CD4-positive, alpha-beta T cell treated with Interleukin-12 subunit alpha and Interleukin-12 subunit beta, for 1 hour (primary cell): ENCODE measurements at places on chromosomes 3 and 15.
A peak's percentile ranks its signal among the peaks of the same experiment; 100 is the strongest.

- no peak for DNase-seq
These were observed 95.6 kb upstream of the LIPC start for GRCh38 chr15:58336161-58336560.

GRCh38 chr3:180870008-180870699 is 42.3 kb upstream of the FXR1 start:
- DNase-seq: no peak

DNA sequence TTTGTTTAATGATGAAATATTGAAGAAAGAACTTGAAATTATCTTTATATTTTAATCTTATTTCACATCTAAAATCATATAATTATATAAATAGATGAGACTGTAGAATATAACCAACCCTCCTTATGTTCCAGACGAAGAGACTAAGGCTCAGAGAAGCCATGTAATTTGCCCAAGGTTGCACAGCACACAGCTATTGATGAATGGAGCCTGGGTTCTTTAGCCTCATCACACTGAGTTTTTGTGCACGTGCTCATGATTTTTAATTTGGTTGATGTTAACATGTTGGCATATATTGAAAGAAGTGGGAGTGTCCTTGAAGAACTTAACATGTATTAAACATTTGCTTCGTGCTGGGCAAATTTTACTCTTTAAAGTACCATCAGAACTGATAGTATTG is 151.6 kb downstream of the FNDC3B start:
- no peak for DNase-seq

- DNase-seq: no peak
These were observed 85.6 kb upstream of the MEF2A start for GRCh38 chr15:99480016-99480810.

DNA sequence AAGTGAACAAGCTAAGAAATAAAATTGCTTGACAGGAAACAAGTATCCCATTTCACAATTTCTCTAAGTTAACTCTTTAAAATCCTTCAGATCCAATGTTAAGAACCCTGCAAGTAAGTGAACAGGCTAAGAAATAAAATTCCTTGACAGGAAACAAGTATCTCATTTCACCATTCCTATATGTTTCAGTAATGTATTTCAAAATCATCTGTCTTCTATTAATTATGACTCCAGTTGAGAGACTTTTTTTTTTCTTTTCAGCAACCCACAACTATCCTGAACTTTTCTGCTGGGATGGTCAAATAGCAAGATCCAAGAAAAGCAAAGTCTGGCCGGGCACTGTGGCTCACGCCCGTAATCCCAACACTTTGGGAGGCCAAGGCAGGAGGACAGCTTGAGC is 2.4 kb upstream of the SLC12A6 start:
- DNase-seq: no peak

DNA sequence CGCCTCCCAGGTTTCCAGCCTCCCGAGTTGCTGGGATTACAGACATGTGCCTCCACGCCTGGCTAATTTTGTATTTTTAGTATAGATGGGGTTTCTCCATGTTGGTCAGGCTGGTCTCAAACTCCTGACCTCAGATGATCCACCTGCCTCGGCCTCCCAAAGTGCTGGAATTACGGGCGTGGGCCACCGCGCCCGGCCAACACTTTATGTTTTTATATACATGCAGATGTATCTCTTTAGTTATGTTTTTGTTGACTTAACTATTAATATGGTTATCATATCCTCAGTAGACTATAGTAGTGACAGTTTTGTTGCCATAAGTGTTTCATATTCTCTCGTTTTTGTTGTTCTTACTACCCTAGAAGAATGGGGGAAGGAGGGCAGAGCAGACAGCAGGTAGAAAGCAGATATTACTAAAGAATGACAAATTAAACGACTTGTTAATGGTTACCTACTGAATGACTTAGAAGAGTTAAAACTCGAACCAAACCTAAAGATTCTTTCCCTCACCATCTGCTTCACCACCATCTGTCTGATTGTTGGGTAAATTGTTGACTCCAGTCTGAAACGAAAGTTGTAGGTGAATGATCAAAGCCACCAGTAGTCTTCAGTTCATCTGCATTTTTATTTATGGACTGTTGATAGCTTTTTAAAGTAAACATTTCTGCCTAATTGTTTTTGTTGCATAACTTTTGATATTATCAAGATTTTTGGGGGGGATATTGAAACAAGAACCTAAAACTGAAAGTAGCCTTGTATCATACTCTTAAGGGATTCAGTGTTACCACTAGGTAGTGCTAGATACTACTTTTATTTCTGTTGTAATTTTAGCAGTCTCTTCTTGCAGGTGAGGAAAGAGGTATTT is 89.3 kb downstream of the RASA2 start:
- peak; percentile 26 for DNase-seq

- no peak for DNase-seq
These were observed 3.5 kb downstream of the MYD88 start for GRCh38 chr3:38141952-38142273.

GRCh38 chr3:97910931-97911351 is 61.3 kb downstream of the RIOX2 start:
- peak; percentile 50 for DNase-seq

- DNase-seq: no peak
These were observed 233.5 kb upstream of the WNT5A start for GRCh38 chr3:55720614-55721013.

- DNase-seq: no peak
These were observed 13.9 kb upstream of the SLC41A3 start for GRCh38 chr3:126097801-126098200.

DNA sequence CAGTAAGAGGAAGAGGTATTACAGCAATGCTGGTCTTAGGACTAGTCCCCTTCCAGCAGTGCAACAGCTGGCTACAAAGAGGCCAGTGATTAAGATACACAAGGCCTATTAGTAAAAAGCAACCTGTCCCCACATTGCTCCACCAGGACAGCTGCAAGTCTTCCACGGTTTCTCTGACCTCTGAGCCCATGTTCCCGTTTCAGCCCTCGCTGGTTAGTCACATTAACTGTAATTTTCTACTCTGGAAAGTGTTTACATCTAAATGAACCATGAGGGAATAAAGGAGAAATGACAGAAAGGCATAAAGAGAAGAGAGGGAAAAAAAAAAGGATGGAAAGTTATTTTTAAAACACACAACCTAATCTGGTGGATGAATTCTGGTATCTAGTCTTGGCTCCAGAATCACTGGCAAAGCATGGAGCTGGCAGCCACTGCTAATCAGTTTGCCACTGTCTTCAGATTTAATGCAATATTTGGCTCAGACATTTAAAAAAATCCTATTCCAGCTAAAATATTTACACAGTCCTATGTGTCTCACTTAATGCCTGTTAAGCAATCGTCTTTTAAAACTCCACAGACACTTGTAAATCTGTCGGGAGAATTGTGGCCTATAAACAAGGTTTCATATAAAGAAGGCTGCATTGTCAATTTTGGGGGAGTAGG is 154.9 kb downstream of the GREM1 start:
- DNase-seq: no peak

DNA sequence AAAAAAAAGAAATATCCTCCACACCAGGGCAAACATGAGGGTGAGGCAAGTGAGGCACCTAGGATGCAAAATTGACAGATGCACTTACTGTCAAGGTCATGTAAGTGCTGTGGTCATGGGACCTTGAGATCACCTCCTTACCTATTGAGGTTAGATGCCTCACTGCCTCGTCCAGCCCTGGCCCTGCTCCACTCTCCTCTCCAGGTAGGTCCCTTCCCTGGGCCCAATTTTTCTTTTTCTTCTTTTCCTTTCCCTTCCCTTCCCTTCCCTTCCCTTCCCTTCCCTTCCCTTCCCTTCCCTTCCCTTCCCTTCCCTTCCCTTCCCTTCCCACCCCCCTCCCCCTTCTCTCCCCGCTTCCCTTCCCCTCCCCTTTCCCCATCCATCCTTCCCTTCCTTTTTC is 71.1 kb upstream of the DLG1 start:
- DNase-seq: no peak

DNA sequence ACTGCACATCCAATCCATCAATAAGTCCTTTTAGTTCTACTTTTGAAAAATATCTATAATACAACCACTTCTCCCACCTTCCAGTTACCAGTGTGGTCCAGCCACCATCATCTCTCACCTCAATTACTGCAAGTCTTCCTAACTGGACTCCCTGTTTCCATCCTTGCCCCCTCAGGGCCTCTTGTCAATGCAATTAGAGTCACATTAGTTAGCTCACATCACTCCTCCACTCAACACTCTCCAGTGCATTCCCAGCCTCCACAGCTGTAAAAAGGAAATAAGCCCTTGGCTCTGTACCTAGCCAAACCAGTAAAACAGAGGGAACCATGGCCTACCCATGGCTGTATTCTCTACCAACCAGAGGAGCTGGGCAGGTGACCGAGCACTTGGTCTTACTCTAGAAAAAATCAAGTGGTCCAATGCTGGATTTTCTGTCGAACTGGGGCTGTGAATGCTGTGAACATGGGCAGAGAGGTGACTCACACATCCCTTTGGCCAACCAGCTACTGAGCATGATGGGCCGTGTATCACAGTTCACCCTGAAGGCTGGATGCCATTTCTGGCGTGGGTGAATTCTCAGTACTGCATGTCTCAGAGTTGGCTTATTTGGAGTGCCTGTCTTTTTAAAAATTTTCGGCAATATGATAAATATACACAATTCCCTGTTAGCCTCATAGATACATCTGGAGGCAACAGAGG is 62.5 kb upstream of the C15orf61 start:
- no peak for DNase-seq

DNA sequence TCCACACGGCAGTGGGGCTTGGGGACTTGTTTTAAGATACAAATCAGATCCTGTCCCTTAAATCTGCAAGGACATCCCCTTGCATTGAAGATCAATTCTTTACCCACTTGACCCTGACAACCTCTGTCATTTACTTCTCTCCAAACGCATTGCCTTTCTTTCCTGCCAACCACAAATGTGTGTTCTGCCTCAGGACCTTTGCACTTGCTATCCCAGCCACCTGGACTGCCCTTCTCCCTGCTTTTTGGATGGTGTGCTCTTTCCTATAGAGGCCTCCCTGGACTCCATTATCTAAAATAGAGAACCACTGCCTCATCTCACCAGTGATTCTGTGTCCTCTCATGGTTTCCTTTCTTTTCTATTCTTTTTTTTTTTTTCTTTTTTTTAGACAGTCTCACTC is 1.5 kb upstream of the RPL29 start:
- no peak for DNase-seq

DNA sequence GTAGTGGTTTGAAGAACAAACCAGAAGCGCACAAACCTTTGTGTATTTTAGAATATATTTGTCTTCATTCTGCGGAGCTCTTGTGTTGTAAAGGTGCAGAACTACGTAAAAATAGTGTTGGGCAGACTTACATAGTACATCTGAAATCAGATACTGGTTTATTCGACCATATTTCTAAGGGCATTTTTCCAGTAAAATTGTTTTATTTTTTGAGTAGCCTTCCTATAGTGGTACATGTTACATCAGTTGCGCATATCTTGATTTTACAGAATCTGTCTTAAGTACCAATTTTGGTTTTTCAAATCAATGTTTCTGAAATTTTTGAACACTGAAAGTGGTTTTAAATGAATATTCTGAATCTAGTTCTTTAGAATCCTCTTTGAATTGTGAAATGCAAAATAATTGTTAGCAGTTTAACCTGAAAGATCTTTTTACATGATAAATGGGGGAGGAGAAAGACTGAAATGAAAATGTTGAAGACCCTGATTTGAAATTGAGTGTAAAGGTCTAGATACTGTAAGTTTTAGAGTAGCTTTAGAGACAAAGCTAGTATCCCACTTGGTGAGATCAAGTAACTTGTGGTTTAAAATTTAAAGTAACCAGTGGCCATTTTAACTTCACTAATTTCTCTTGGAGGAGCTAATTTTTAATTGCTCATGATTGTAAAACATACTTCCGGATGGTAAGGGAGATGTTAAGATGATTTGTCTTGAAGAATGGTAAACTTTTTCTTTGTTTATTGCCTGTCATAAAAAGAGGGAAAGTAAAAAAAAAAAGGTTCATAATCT is 15.5 kb upstream of the CHD2 start:
- peak; percentile 58 for DNase-seq

DNA sequence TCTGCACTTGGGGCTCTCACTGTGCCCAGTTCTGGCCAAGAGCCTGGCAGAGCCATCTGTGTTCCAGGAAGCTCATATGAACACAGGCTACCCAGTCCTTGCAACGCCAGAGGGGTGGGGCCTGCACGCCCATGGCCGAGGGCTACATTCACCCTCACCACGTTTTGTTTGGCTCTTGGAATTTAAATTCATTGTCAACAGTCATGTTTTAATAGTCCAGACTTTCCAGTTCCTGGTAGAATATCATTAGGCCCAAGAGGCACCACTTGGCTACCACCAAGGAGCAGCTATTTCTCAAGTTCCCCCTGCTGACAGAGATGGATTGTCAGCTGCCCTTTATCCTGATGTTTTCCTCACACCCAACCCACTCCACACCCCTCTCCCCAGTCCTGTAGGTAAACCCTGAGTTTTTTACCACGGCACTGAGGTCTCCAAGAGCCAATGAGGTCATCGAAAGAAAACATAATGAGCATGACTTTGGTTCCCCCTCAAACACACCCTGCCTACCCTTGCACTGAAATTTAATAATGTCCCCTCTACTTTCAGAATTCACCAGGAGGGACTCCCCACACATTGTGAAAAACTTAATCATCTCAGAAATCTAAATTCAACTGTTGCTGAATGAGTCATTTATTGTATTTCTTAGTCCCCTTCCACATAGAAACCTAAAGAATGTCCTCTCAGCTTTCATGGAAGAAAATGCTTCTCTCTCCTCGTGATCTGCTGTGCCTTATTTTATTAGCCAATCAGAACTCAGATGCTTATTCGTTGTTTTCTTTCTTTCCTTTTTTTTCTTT is 125.1 kb downstream of the SHQ1 start:
- DNase-seq: no peak

- no peak for DNase-seq
These were observed 193.1 kb downstream of the MEIS2 start for GRCh38 chr15:36907295-36907694.

DNA sequence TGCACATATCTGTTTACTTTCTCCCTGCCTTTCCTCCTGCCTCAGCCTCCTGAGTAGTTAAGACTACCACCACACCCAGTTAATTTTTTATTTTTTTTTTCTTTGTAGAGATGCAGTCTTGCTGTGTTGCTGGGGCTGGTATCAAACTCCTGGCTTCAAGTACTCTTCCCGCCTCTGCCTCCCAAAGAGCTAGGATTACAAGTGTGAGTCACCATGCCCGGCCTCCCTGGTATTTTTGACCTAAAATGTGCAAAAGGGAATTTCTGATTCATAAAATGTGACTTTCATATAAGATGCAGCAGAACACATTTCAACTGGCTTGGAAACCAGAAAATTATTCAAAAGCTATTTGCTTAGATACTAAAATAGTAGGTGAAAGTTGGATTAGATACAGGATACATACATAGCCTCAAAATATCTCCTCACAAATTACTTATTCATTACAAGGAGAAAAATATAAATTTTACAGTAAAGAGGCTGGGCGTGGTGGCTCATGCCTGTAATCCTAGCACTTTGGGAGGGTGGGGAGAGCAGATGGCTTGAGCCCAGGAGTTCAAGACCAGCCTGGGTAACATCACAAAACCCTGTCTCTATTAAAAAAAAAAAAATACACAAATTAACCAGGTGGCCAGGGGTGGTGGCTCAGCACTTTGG is 32.0 kb downstream of the MAP4 start:
- no peak for DNase-seq
